Neural progenitor cell (in vitro differentiated cells): ENCODE measurements at places on chromosomes 12 and 14. TPM values are rescaled to one million over a fixed set of nuclear protein-coding genes. Genes with fewer than 3 reads are reported as not detected.

CMA1 gene
- total RNA-seq: not detected in 2 replicates

WASHC4 gene
- total RNA-seq: 53.9 and 81.1 TPM in 2 replicates

CALCOCO1 gene
- 25.3 and 46.0 TPM in 2 replicates for total RNA-seq

SLC5A8 gene
- total RNA-seq: not detected in 2 replicates

GRCh38 chr14:94217116-94217515 lies 43.0 kb downstream of the PPP4R4 start:
- peaks cover 10% of the 10 kb centered on the region for H3K4me1 ChIP-seq
- H3K36me3 ChIP-seq: no peaks in the 10 kb centered on the region
- H3K27ac ChIP-seq: no peak overlapping the region
- H3K4me3 ChIP-seq: no peak overlapping the region

DNA sequence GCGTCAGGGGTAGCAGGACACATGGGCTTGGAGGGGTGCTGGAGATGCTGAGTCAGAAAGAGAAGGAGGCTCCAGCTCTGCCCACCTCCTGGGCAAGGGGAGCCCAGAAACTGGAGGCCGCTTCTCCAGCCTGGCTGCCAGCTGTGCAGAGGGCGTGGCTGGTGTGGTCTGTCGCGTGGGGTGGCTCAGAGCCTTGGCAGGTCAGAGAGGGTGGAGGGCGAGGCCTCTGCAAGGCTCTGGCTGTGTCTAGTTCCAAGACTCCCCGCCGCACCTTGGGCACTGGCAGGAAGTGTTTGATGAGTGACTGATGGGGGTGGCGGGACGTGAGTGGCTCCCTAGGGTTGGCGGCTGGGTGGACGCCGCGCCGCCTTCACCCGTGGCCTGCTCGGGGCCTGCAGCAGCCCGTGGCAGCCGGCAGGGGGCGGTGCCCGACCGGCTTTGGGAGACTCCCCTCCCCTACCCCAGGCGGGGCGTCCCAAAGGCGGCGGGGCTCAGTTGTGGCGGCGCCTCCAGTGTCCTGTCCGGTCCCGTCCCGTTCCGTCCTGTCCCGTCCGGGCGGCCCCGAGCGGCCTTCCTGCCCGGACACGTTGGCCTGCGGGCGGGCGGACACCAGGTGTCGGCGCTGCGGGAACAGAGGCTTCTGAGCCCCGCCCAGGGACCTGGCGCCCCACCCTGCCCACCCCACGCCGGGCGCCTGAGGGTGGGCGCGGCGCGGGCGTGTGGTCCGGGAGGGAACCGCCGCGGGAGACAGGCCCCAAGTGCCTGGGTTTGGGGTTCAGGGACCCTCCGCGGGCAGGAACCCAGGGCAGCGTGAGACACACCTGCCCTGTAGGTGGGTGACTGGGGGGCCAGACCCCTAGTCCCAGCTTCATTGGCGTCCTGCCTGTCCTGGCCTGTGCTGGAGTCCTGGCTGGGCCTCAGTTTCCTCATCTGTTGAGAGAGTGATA lies 39.7 kb downstream of the KRT80 start:
- H3K4me1 ChIP-seq: no peaks in the 10 kb centered on the region
- H3K36me3 ChIP-seq: no peaks in the 10 kb centered on the region
- no peak overlapping the region for H3K27ac ChIP-seq
- H3K4me3 ChIP-seq: peak overlapping the region; percentile 53

- H3K4me1 ChIP-seq: peaks cover 7% of the 10 kb centered on the region
- H3K36me3 ChIP-seq: no peaks in the 10 kb centered on the region
- H3K27me3 ChIP-seq: peaks cover 49% of the 10 kb centered on the region
- peak overlapping the region; percentile 69 for H3K4me3 ChIP-seq
Measured at GRCh38 chr12:42588524-42589464, 752 bp downstream of the PRICKLE1 start.

DNA sequence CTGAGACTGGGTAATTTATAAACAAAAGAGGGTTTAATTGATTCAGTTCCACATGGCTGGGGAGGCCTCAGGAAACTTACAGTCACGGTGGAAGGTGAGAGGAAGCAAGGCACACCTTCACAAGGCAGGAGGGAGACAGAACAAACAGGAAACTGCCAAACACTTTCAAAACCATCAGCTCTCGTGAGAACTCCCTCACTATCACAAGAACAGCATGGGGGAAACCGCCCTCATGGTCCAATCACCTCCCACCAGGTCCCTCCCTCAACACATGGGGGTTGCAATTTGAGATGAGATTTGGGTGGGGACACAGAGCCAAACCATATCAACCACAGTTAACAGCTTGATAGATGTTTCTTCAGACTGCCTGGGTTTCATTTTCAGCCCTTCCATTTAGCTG lies 6.2 kb upstream of the GNPNAT1 start:
- H3K36me3 ChIP-seq: no peaks in the 10 kb centered on the region
- H3K27me3 ChIP-seq: no peaks in the 10 kb centered on the region
- H3K4me3 ChIP-seq: no peak overlapping the region
- DNase-seq: no peak
- no peaks in the 10 kb centered on the region for H3K4me1 ChIP-seq

DNA sequence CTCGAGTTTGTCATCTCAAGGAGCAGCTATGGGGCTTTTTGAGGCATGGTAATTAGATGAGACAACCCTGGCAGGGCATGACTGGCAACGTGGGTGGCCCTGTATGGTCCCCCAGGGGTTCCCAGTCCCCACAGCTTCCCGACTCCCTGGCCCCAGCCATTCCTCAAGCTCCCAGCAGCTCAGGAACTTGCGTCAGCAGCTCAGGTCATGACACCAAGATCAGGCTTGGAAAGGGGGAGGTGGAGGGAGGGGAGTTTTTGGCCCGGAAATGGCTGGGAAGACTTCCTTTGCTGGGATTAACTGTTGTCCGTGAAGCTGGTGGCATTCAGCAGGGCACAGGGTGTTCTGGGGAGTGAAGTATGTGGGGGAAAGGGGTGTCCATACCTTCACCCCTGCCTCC lies 10.4 kb upstream of the NRIP2 start:
- H3K36me3 ChIP-seq: no peaks in the 10 kb centered on the region
- no peak overlapping the region for H3K4me3 ChIP-seq
- H3K4me1 ChIP-seq: peaks cover 23% of the 10 kb centered on the region
- DNase-seq: peak; percentile 37

GRCh38 chr14:31411218-31411727 lies 9.1 kb downstream of the HEATR5A start:
- no peak for DNase-seq
- no peak overlapping the region for H3K27ac ChIP-seq
- peaks cover 17% of the 10 kb centered on the region for H3K4me1 ChIP-seq
- H3K27me3 ChIP-seq: no peaks in the 10 kb centered on the region
- no peak overlapping the region for H3K4me3 ChIP-seq
- no peaks in the 10 kb centered on the region for H3K36me3 ChIP-seq

GRCh38 chr12:68121143-68121542 lies 38.4 kb downstream of the IFNG start:
- H3K36me3 ChIP-seq: no peaks in the 10 kb centered on the region
- no peak for DNase-seq
- peaks cover 6% of the 10 kb centered on the region for H3K4me1 ChIP-seq
- H3K27me3 ChIP-seq: no peaks in the 10 kb centered on the region
- H3K4me3 ChIP-seq: no peak overlapping the region

DNA sequence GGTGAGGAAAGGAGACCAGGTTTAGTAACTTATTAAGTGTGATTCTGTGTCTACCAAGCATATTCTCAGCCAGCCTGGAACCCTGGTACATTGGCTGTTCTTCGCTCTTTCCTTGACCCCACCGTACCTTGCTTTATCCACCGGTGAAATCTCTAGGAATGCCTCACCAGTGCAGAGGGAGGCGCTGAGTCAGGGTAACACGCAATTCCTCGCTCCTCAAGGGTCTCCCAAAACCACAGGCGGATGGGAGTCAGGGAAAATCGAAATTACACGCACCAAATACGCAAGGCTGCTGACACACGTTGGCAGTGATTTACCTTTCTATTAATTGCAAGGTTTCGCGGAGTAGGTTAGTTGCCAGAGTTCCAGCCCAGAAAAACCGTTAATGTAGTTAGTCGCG lies 845 bp downstream of the L3HYPDH start:
- H3K4me3 ChIP-seq: peak overlapping the region; percentile 74
- H3K36me3 ChIP-seq: peaks cover 11% of the 10 kb centered on the region
- DNase-seq: no peak
- H3K4me1 ChIP-seq: peaks cover 10% of the 10 kb centered on the region
